ENCODE measurements at places on chromosomes 7 and 10.

- no peak for DNase-seq
Measured at GRCh38 chr7:116955801-116956476, 2.6 kb downstream of the ST7 start.

DNA sequence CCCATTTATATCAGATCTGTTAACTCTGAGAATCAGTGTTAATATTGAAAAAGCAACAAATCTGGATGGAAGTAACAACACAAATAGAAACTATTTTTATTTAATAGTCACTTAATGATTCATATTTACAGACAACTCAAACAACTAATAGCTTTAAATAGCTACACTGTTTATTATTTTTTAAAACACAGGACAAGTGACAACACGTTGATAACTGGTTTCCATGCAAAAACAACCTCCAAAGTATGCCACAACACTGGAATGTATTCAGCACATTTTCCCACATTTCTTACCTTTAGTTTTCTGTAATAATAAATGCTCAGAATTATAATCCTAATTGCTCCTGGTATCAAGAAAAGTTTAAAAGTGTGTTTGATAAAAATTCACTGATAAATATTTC lies 4.0 kb downstream of the SNX13 start:
- no peak for DNase-seq

DNA sequence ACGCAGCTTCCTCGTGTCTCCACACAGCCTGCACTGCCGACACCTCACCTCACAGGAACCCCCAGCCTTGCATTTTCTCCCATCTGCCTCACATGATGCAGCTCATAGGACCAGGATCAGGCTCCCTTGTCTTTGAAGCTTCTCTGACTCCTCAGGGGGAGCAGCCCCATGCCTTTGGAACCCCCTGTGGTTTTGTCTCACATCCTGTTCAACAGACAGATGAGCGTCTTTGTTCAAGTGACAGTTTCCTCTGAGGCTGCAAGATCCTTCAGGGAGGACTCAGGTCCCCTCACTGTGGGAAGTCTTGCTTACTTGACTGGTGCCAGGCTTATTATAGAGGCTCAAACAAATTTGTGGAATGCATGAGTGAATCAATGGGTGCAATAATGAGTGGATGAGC lies 667.1 kb downstream of the INHBA start:
- DNase-seq = no peak

GRCh38 chr7:40583667-40584444 lies 449.1 kb downstream of the SUGCT start:
- no peak for DNase-seq

- DNase-seq = no peak
Measured at GRCh38 chr10:114801411-114801813, 20.2 kb upstream of the FHIP2A start.

GRCh38 chr7:90726120-90726519 lies 130.0 kb downstream of the CDK14 start:
- no peak for DNase-seq

- no peak for DNase-seq
Measured at GRCh38 chr10:74445493-74445892, 294.5 kb downstream of the ADK start.

- DNase-seq = no peak
Measured at GRCh38 chr7:36852017-36852416, 127.7 kb upstream of the AOAH start.

GRCh38 chr10:132726951-132727350 lies 59.0 kb downstream of the NKX6-2 start:
- no peak for DNase-seq

DNA sequence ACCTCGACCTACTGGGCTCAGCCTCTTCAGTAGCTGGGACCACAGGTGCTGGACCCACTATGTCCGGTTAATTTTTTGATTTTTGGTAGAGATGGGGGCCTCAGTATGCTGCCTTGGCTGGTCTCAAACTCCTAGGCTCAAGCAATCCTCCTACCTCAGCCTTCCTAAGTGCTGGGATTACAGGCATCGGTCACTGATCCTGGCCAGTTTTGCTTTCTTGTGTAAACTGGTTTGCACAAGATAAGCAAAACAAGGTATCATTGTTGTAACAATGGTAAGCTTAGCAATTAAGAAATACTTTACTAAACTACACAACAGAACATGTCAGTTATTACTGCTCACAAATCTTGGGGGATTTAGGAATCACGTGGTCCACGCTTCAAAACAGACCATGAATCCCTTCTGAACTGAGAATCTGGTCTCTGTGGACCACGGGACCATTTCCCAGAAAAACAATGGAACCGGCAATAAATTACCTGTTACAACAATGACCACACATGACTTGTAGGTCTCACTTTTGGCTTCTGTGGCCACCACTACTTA lies 36.8 kb downstream of the RSU1 start:
- DNase-seq = no peak

GRCh38 chr10:115045499-115045898 lies 47.7 kb upstream of the ATRNL1 start:
- DNase-seq = no peak

- DNase-seq = no peak
Measured at GRCh38 chr7:138658889-138659288, 42.3 kb downstream of the SVOPL start.

DNA sequence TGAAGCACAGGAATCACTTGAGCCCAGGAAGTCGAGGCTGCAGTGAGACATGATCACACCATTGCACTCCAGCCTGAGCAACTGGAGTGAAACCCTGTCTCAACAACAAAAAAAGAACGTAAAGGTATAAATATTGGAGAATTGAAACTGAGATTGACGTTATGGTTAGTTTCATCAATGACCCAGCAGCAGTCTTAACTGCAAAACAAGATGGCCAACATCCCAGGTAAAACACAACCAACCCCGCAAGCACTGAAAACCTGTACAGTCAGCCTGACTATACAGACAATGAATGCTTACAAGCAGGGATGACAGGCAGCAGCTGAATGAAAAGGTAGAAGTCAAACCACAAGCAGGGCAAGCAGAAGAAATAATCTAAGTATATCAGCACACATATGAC lies 34.7 kb downstream of the WAPL start:
- no peak for DNase-seq

DNA sequence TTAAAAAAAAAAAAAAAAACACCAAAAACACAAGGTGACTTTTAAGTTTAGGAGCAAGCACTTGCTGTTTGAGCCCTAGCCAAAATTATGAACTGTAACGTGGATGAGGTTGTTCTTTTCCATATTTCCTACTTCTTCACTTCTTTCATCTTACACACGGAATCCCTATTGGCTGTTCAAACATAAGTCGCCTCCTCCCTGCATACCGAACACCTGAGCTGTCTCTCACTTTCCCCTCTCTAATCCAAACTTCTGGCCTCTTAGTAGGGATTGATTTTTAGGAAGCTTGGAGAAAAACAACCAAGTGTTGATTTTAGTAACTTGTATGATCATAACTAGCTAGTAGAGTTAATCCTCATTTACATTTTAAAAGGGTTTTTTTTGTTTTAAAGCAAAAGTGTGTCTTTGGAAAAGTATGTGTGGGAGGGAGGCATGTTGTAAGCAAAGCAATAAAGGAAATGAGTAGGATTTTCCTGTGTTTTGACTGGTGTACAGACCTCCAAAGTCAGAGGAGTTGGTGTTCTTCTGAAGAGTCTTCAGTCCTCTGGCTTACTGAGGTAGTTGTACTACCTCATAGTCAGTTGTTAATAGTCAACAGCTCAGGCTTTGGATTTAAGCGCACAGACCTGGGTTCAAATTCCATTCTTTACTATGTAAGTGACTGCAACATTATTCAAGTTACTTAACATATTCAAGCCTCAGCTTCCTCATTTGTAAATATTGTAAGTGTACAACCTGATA lies 39.3 kb downstream of the RABGEF1 start:
- no peak for DNase-seq

- DNase-seq = no peak
Measured at GRCh38 chr7:49778731-49779270, 5.4 kb downstream of the VWC2 start.

GRCh38 chr7:135335628-135336139 lies 102.0 kb downstream of the STRA8 start:
- DNase-seq = no peak

DNA sequence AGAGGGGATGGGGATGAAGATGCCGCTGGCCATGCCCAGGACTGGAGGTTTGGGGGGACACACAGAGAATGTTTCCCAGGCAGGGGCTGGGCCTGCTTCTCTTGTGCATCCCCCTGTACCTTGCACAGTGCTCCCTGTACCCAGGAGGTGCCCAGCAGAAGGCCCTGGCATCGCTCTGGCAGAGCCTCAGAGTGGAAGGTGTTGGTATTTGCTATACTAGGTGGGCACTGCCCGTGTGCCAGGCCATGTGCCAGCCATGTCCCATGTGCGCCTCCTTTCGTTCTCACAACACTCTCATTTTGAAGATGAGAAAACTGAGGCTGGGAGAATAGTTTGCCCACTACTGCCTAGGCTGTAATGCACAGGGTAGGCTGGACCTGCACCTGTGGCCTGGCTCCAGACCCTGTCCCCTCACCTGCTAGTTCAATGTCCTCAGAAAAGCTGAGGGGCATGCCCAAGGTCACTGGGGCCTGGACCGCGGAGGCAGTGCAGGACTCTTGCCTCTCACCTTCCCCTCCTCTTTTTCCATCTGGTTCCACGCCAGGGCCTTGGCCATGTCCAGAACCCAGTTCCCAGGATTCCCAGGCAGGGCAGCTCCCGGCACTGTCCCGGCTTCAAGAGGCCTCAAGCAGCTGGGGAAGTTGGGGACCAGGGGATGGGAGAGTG lies 64.7 kb downstream of the GOLGA7B start:
- no peak for DNase-seq

DNA sequence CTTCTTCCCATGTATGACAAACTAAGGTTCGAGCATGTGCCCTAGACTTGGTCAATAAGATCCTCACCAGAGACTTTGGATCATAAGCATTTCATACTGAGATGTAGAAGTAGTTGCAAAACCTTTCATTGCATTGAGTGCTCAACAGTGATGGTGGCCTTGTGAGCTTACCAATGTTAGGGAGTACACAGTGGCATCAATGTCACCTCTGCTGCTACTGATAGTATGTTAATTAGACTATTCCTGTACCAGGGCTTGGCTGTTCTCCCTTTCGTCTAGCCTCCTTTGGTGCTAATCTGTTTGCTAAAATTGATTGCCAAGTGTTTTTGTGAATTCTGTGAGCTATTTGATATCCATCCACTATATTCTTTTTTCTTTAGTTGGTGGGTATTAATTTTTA lies 264.5 kb upstream of the SEMA3C start:
- no peak for DNase-seq

DNA sequence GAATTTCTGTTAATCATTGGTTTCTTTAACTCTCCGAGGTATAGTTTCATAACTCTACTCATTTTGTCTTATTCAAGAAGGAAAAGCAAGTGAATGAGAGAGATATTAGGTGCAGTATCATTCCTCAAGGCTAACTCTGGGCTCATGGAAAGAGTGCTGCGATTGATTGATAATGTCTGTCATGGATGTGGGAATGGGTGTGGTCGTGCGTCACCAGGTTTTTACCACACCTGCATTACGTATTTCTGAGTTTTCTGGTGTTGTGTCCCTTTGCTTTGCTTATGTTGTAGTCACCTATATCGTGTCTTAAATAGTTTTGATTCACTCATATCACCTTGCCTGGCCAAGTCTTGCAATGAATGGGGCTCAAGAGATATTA lies 44.9 kb upstream of the ZNF438 start:
- no peak for DNase-seq

- no peak for DNase-seq
Measured at GRCh38 chr10:71031603-71032002, 143.2 kb upstream of the PCBD1 start.

GRCh38 chr7:17153536-17153935 lies 144.9 kb upstream of the AHR start:
- DNase-seq = no peak

DNA sequence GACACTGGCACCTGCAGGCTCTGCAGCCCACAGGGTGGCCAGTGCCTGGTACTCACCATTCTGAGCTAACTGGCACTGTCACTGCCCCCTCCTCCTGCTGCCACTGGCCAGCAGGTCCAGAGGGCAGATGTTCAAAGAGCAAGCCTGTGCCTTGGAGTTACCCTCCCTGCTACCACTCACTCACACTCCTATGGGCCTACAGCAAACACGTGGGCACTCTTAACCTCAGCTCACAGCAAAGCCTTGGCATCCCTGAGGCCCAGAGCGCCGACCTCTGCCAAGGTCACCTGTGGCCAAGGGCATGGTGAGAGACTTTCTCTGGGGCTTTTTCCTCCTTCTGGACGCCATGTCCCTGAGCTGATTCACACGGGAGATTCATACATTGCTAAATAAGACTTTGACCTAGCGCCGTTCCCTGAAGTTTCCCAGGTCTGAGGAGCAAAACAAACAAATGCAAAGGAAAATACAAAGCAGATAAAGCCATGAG lies 270.0 kb upstream of the PPP2R2D start:
- no peak for DNase-seq

DNA sequence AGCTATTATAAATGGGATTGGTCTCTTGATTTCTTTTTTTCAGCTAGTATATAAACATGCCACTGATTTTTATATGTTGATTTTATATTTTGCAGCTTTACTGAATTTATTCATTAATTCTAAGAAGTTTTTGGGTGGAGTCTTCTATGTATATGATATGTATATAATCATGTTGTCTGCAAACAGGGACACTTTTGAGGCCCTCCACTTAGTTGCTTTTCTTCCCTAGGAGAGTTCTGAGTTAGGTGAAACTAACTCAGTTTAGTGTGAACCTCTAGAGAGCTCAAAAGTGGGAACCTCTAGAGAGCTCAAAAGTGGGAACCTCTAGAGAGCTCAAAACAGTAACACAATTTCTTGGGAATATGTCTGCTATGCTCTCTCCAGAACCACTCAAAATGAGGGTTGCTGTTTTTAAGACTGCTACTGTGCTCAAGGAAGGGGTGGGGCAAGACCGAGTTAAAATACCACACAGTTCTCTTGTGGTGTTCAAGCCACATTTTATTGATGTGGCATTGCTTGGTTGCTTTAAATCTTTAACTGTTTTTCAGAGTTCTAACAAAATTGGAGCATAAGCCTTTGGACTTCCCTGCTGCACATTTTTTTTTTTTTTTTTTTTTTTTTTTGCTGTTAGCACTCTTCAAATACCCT lies 13.2 kb downstream of the CCDC7 start:
- no peak for DNase-seq

DNA sequence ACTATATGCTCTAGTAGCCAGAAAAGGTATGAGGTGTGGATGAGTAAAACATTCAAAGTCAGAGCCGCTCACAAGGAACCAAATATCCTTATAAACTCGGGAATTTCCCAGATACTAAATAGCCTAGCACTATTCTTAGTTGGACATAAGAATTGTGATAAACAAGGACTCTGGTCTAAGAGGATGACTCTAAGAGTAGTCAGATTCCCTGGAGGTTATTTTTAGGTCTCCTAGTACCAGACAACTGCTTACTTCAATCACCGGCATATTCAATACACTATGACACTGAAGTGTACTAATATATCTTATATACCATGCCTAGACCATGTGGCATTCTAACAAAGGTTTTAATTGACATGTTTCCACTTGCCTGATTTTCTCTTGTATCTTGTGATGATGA lies 56.5 kb downstream of the LMBR1 start:
- no peak for DNase-seq

DNA sequence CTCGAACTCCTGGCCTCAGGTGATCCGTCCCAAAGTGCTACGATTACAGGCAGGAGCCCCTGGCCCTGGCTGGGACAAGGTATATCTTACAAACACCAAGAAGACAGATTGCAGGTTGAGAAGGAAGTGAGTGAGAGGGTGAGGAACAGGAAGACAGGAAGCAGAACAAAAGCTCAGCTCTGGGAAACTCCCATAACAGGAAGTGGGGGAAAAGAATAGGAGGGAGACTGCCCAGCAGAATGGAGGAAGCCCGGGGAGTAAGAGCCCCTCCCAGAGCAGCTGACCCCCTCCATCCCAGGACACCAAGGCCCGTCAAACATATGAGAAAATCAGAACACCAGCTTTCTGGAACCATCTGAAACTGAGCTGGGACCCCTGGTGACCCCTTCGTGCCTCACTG lies 2.9 kb downstream of the TECPR1 start:
- DNase-seq = no peak
